Lung (tissue), 17 donors: ENCODE measurements at places on chromosomes 5 and 9. TPM values are rescaled to one million over a fixed set of nuclear protein-coding genes. Genes with fewer than 3 reads are reported as not detected.

LCN6 gene
- total RNA-seq: not detected

CDX1 gene
- 0.43 TPM for total RNA-seq

TESK1 gene
- 13.7 TPM for total RNA-seq

SLC34A1 gene
- total RNA-seq: not detected

PLPP7 gene
- 1.2 TPM for total RNA-seq

TPD52L3 gene
- not detected for total RNA-seq

PCDHB2 gene
- total RNA-seq: 6.8 TPM

TMEM8B gene
- 13.1 TPM for total RNA-seq

CCL27 gene
- not detected for total RNA-seq

FBXL7 gene
- 15.5 TPM for total RNA-seq

DMXL1 gene
- total RNA-seq: 125 TPM

NKD2 gene
- total RNA-seq: 88.0 TPM

CLIC3 gene
- total RNA-seq: 72.0 TPM

CTSV gene
- total RNA-seq: 1.8 TPM

POC5 gene
- total RNA-seq: 18.0 TPM

PLK2 gene
- total RNA-seq: 363 TPM

IFNK gene
- total RNA-seq: not detected

DRD1 gene
- total RNA-seq: 0.83 TPM

PCDHGA11 gene
- 3.8 TPM for total RNA-seq

TEX48 gene
- not detected for total RNA-seq

CSNK1A1 gene
- total RNA-seq: 277 TPM

F2RL2 gene
- total RNA-seq: 0.80 TPM

PRSS3 gene
- not detected for total RNA-seq

SLC45A2 gene
- total RNA-seq: not detected

IFNA2 gene
- total RNA-seq: not detected

PCDHA1 gene
- not detected for total RNA-seq
